ENCODE measurements at places on chromosomes 5 and 9.

- no peak for DNase-seq
These were observed 365.0 kb downstream of the DMRT2 start for GRCh38 chr9:1415146-1415545.

DNA sequence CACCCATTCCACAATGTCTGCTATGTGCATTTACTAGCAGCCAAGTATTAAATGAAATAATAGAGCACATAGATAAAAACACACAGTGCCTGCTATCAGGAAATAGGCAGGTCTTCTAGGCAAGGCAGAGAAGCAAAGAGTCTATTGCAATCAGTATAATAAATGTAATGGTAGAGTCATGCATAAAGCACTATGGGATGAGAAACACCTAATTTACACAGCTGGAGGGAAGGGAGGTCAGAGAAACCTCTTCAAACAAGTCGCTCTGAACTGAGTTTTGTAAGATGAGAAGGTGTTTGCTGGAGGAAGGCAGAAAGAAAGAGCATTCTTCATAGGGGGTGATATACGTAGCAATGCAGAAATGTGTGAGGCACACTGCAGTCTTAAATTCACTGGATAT lies 341.0 kb upstream of the DMAC1 start:
- no peak for DNase-seq

DNA sequence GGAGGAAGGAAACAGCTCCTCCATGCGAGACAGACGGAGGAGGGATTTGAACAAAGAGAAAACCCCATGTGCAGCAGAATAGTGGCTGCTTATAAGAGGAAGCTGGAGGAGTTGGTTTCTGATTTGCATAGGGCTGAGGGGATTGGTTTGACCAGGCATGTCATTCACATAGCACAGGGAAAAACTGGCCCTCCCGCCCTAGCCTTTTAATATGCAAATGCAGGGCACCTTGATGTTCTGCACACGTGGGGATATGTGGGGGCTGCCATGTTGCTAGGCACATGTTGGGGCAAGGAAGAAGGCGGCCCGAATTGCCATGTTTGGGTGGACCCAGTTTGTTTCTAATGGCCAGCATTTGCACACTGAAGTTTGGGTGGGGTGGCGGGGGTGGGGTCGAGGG lies 42.2 kb downstream of the OSMR start:
- DNase-seq: no peak

- DNase-seq: no peak
These were observed 189.5 kb downstream of the SEC61B start for GRCh38 chr9:99411479-99412115.

DNA sequence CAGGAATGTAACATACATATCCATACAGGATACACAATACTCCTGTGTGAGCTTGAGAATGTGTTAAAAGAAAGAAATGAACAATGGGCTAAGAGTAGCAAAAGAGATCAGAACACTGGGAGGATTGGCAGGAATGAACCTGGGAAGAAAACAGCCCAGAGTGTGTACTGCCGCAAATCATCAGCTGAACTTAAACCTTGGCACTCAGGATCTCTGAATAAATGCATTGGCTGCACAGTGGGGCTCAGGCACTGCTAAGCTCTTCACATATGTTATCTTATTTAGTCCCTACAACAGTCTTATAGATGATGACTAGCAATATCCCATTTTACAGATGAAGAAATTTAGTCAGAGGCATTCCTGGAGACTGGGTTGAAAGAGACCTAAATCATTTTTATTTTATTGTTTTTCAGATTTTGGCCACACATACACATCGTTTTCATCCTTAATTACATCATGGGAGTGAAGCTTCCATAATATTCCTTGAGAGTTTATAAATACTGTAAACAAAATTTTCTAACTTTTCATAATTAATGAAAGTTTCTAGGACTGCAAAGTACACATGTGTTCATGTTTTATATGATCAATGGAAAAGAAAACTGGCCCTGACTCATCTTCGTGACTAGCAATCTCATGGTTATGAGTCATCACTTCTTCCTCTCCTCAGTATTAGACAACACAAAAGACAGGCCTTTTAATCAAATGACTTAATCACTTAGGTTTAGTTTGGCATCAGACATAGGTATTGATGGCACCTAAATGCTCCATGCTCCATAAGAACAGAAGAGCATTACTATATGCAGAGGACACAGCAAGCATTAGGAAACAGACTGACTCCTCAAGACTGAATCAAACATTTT lies 59.2 kb downstream of the CDH18 start:
- no peak for DNase-seq

DNA sequence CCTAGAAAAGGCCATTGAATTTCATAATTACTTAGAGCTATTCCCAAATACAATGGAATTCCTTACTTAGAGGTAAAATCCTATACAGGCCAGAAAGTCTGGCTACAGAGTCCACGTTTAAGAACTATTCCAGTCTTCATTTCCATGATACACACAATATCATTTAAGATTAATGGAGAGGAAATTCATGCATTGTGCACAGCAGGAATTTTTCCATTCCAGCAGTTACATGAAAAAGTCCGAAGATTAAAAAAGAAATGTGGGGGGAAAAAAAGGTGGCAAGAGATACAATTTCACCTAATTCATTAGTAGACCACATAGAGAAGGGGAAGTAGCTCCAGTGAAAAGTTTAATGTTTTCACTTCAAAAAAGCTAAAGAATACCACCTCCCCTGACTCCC lies 63.1 kb downstream of the CHD1 start:
- no peak for DNase-seq

GRCh38 chr9:95533996-95534680 lies 17.4 kb upstream of the PTCH1 start:
- DNase-seq: no peak

DNA sequence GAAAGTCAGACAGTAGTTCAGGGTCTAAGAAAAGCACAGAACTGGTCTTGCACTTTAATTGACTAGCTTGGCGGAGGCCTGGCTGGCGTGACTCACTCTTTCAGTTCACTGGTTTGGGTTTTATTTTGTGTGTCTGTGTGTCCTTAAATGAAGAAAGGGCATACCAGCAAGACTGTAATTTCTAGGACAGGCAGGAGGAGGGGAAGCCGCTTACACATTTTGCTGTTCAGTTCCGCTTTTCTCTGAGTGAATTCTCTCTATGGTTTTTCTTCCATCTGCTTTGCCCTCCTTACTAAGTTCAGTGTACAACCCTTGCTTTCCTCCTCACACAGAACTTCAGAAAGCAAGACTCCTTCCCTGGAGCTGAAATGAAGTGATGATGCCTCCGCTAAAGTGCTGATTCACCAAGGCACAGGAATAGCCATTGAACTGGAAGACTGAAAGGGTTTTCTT lies 150.8 kb downstream of the MEF2C start:
- peak; percentile 31 for DNase-seq

DNA sequence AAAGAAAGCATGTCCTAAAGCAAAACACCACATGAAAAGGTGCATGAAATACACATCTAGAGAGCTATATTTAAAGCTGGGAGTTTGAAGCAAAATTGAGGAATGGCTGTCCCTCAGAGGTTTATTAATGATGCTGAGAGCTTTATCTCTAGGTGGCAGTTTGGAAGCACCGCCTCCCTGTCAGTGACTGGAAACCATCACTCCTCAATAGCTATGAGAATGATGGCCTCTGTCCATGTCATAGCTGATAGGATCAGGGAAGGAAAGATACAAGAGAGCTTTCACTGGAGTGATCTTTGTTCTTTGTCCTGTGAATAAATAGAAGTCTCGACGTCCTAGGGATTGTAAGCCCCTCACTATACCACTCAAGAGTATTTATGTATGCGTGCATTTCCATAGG lies 110.5 kb downstream of the NUDT12 start:
- DNase-seq: no peak

DNA sequence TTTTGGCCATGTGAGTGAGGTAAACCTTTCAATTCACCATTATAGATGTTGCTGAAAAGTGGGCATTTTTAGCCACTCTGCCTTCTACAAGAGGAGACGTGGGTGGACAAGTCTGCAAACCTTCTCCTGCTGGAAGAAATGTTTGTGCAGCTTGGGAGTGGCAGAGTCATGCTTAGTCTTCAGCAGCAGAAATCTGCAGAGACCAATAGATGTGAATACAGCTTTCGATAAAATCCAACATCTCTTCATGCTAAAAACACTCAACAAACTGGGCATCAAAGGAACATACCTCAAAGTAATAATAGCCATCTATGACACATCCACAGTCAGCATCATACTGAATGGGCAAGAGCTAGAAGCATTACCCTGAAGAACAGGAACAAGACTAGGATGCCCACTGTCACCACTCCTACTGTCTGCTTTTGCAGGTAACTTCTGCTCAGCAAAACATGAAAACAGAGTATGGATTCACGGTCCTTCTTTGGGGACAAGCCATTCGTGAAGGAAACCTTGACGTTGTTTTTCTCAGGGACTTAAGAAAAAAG lies 91.3 kb downstream of the RALGPS1 start:
- no peak for DNase-seq

DNA sequence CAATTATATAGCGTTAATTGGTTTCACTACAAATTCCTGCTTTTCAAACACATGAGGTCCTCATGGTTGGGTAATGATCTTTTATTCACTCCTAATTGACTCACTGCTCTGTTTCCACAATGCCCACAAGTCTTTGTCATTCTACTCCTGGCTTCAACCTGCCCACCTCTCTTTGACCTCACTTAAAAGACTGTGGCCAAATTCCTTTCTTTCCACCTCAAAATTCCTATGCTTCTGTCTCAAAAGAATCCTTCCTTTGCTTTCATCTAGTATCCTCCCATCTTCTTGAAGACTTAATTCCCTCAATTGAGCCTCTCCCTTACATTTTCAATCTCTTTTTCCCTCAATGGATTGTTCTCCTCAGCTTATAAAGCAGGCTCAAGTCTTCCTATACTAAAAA lies 4.9 kb downstream of the APBA1 start:
- DNase-seq: no peak

DNA sequence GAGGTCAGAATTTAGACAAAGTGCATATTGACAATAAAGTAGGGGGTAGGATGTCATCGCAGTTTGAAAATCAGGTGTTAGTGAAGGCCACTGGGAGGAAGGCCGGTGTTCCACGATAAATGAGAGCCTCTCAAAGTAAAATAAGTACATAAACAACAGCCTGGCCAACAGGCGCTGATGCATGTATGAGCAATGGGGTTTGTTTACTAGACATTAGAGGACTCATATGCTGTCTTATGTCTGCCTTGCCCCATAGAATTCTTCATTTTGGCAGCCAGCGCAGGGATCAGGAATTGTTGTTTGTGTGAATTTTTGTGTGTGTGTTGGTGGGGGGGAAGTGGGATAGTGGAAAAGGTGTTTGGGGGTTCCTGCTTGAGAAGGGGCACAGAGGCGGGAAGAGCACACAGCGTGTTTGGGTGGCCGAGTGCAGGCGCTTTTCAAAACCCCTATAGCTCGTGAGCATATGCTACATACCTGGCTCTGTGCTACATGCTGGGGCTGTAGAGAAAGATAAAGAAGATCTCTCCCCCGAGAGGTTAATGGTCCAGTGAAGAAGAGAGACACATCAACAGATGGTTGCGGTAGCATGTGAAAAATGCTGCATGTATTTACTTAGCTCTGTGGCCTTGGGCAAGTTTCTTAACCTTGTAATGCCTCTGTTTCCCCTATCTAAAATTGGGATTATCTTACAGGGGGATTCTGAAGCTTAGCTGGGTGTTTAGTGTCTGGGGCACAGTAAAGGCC lies 11.5 kb downstream of the SNX30 start:
- no peak for DNase-seq

DNA sequence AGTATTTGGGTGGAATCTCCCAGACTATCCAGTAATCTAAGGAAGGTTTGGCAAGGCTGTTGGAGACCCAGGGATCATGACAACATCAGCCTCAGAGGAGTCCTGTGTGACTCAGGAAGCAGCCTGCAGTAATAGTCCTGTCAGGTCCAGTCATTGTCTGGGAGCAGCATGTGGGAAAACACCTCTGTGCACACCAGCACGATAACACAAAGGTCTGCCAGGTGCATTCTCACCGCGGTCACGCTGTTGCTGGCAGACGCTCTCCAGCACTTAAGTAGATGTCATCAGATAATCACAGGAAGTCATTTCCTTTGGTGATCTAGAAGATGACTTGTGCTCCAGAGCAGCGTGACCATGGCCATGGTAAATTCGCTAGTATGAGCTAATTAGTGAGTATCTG lies 99.2 kb upstream of the IQGAP2 start:
- peak; percentile 43 for DNase-seq

DNA sequence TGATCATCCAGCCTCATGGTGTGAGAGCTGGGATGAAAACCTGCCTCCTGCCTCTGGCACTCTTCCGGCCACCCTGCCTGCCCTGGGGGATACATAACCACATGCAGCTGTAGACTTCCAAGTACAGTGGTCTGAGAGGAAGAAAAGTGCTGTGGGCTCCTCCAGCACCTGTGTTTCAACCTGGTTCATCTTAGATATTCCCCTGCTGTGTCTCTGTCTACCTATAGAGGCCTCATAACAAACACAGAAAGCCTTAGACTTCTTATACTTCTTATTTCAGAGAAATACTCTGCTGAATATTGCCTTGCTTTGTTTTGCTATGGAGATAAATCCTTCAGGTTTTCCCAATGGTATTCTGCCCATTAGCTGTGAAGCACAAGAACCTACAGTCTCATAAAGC lies 19.6 kb upstream of the TNFAIP8 start:
- no peak for DNase-seq

Measured in GM10248 (cell line).